ENCODE measurements at places on chromosomes 12 and 14. TPM values are rescaled to one million over a fixed set of nuclear protein-coding genes. Genes with fewer than 3 reads are reported as not detected.

DNA sequence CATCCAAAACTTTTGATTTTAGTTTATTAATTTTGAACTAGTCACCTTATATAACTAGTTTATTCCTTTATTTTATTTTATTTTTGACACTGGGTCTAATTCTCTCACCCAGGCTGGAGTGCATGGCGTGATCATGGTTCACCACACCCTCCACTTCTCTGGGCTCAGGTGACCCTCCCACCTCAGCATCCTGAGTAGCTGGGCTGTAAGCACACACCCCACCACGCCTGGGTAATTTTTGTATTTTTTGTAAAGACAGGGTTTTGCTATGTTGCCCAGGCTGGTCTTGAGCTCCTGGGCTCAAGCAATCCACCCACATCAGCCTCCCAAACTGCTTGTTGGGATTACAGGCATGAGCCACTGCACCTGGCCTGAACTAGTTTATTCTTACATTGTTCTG, 17.3 kb downstream of the PCNX1 start:
- DNase-seq: no peak

GRCh38 chr14:75837151-75837787, 144.5 kb downstream of the TGFB3 start:
- no peak for DNase-seq

DNA sequence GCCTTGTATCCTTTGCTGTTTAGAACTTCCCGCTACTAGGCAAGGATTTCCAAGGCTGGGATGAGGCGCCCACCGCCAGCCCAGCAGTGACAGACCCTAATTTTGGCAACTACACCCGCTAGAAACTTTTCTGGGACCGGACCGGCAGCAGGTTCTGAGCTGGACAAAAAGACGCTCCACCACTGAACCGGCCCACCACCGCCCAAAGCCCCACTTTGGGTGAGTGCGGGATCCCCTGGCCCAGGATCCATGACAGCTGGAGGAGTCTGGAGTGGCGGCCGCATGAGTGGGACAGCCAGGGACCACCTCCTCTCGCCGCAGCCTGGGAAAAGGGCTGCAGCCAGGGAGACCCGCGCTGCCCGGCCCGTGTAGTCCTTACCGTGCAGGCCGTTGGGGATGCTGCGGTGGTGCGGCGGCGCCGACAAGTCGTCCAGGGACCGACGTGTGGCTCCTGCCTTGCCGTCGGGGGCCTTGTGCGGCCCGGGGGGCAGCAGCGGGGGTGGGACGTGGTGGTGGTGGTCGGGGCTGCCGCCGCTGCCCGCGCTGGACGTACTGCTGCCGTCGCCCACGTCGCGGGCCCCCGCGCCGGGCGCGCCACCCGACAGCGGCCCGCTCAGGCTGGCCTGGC, 1.1 kb downstream of the CCDC85C start:
- DNase-seq: no peak

DNA sequence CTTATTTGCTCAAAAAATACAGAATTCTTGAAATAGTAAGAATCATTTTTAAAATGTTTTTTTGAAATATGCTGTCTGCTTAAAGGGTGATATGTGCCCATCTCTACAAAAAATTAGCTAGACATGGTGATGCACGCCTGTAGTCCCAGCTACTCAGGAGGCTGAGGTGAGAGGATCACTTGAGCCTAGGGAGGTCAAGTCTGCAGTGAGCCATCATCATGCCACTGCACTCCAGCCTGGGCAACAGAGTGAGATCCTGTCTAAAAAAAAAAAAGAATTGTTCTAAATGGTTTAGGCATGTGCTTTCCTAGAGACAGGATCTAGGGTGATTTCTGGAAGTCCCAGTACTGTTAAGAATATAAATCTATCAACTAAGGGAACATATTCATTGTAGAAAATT, 75.6 kb upstream of the HECTD1 start:
- DNase-seq: no peak

DNA sequence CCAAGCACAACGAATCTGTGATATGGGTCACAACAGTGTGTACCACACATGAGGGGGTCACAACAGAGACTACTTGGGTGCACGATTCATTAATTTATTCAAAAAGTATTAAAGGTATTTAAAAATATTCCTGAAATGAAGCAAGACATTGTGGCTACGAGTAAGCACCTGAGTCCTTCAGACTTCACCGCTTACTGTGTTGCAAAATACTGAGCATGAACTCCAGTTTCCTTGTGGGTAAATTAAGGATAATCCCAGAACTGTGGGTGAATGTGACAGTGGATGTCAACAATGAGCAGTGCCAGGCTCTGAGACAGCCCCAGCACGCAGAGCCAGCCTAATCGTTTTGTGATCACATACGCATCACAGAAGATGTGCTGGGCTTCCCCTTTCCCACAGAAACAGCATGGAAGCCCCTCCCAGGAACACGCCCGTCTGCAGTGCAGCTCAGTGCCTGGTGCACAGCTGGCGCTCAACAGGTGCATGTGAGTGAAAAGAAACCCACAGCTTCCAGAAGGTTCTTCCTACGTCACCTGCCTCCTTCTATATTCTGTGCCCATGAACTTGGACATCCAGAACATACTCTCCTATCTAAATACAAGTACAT, 29.1 kb downstream of the CDC42BPB start:
- DNase-seq: no peak

- no peak for DNase-seq
Measured at GRCh38 chr12:112822056-112822455, 30.5 kb downstream of the RPH3A start.

- no peak for DNase-seq
Measured at GRCh38 chr12:46386360-46386867, 13.8 kb upstream of the SLC38A2 start.

GRCh38 chr14:45123271-45123670, 11.0 kb downstream of the FKBP3 start:
- no peak for DNase-seq

DNA sequence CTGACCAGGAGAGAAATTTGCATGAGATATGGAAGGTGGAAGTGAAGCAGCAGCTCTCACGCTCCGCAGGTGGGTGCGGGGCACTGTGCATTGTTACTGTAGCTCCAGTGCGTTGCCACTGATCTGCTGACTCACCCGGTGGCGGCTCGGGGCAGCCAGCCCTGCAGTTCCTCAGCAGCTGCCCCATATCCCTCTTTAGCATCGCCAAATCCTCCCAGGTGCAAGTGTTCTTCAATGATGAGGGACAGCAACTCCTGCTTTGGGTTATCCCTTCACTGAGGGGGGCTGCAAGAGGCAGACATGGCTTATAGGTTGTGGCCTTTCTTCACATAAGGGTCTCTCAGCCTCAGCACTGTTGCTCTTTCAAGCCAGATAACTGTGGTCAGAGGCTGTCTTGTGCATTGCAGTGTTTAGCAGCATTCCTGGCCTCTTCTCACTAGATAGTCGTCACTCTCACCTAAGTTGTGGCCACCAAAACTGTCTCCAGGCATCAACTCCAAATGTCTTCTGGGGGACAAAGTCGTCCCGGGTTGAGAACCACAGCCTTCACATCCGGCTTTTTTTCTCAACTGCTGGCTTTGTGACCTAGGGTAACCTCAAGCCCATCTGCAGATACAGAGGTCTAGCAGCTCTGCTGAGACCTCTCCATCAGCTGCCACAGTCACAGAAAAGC, 180.8 kb downstream of the EFCAB11 start:
- DNase-seq: peak; percentile 76

DNA sequence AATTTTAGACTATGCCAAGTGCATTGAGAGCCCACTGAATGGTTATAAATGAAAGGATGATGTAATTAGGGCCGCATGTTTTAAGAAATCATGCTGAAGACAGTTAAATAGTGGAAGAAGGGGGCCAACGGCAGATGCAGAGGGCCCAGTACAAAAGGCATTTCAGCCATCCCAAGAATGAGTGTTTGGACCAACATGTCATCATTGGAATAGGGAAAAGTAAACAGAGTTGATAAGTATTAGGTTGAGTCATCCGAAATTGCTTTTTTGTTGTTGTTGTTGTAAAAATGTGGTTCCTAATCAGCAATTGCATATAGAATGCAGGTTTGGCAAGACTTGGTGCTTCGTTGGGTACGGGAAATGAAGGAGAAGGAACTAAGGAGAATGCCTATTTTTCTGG, 29.5 kb downstream of the BMP4 start:
- no peak for DNase-seq

GRCh38 chr14:57987596-57988300, 121.9 kb upstream of the SLC35F4 start:
- no peak for DNase-seq

DNA sequence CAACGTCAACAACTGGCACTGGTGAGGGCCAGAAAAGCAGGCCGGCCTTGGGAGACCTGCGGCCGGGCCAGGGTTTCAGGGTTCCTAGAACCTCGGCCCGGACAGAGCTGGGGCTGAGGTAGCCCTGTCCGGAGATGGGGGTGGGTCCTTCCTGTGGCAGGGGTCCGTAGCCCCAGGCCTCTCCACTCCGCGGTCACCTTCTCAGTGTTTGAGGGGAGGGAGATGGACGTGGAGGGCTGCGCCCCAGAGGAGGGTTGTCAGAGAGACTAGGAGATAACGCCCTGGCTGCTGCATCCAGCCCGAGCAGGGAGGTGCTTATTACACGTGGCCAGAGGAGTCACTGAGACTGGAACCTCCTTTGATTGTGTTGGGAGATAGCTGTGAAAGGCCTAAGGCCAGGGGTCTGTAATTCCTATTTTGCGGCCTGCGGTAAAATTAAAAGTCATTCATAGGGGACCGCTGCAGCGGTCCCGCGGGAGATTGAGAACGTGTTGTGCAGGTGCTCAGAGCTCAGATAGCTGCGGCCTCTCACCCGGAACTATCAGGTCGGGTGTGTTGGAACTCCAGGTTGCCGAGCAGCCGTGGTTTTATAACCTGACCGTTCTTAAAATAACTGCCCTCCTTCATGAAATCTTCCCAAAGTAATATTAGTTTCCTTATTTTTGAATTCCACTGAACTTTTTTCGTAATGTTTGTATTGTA, 507 bp downstream of the AHSA1 start:
- DNase-seq: peak; percentile 55

DNA sequence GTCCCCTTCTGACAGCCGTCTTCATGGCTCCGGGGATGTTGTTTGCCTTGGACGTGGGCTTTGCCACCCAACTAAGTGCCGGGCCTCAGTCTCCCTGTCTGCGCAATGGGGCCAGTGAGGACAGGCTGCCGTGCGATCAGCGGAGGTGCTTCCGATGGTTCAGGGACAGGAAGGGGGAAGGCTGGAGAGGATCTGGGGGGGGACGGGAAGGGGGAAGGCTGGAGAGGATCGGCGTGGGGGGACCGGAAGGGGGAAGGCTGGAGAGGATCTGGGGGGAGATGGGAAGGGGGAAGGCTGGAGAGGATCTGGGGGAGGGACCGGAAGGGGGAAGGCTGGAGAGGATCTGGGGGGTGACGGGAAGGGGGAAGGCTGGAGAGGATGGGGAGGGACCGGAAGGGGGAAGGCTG, 3.4 kb downstream of the MMP17 start:
- no peak for DNase-seq

- peak; percentile 95 for DNase-seq
Measured at GRCh38 chr12:111444925-111445725, 39.4 kb downstream of the SH2B3 start.

MYH6 gene
- 0.05 TPM for total RNA-seq

TMEM233 gene
- not detected for total RNA-seq

AMN1 gene
- 3.2 TPM for total RNA-seq

KITLG gene
- total RNA-seq: 0.07 TPM

CPNE6 gene
- not detected for total RNA-seq

CEBPE gene
- 0.19 TPM for total RNA-seq

Measured in activated CD4-positive, alpha-beta memory T cell treated with anti-CD3 and anti-CD28 coated beads for 36 hours (primary cell).